ENCODE measurements at places on chromosomes 5 and 9. TPM values are rescaled to one million over a fixed set of nuclear protein-coding genes. Genes with fewer than 3 reads are reported as not detected.

- no peak for DNase-seq
These were observed 36.7 kb upstream of the TIFAB start for GRCh38 chr5:135488727-135489465.

DNA sequence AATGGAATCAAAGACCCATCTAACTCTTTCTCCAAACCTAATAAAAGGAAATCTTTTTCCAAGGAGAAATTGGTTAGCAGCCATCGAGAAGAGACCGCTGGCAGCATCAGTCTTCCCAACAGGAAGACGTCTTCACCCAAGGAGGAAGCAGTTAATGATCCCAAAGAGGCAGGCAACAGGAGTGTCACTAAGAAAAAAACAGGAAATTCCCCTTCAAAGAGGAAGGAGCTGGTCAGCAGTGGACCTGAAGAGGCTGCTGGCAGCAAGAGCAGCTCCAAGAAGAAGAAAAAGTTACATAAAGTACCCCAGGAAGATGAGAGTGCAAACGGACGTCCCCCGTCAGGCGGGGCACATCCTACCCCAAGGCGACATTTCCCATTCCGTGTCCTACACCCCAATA lies 143.7 kb downstream of the ELAVL2 start:
- DNase-seq, result no peak

- no peak for DNase-seq
These were observed 113.0 kb downstream of the KIF4B start for GRCh38 chr5:155126573-155126972.

DNA sequence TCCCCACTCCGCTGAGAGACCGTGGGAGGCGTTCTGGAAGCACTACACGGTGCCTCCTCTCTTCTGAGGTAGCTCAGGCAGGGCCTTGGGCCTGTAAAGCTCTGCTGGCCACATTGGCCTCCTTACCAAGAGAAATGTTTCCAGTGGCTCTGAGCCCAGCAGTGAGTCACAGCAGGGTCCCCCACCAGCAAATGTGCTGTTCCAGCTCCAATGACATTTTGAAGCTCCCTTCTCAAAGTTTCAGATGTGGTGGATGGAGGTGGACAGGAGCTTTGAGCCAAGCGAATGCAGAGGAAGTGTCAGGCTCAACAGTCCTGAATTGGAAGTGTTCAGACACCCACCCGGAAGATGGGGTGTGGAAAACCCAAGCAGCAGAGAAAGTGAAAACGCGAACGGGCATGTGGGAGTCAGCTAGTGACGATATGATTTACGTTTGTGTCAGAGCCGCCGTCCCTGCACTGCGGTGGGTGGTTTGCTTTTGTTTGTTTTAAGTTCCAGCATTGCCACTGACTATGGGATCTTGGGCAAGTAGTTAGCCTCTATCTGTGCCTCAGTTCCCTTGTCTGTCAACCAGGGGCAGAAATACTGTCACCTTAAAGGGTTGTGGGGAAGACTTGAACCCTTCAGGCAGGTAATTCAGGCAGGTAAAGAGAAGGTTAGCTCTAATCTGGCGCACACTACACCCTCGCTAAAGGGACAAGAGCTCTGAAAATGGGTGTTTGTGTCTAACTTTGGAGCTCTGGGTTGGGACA lies 38.2 kb downstream of the C5orf15 start:
- DNase-seq, result no peak

DNA sequence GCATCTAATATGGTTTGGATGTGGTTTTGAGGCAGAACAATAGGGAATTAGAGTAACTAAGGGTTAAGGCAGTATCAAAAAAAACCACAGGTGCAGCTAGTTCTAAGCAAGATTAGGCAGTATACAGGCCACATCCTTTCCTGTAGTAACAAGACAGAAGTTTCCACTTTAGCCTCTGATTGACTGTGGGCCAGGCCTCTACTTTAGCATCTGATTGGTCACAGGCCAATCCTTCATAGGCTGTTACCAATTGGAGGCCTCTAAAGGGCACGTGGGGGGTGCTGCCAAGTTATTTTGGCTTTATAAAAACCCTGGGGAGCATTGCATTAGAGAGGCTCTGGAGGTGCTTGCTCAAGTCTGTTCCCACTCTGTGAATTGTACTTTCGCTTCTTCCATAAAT lies 144.1 kb upstream of the ST8SIA4 start:
- DNase-seq, result no peak

DNA sequence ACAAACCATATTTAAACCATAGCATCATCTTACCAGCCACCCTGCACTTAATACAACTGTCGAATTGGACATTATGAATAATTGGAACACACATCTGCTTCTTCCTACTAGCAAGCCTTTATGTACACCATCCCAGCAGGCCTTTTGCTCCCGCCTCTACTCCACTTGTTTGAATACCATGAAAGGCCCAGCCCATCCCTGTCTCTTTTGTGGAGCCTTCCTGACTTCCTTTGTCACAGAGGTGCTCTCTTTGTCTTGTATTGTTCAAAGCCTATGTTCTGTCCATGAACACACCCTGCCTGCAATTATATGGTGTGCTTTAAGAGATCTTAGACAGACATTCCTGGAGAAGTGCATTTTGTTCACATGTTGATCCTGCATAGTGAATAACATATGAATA lies 465.7 kb downstream of the DIRAS2 start:
- DNase-seq, result no peak

- no peak for DNase-seq
These were observed 32.4 kb downstream of the INSL4 start for GRCh38 chr9:5263351-5264218.

HAPLN1 gene
- 0.39 TPM for total RNA-seq

OR1L6 gene
- total RNA-seq, result not detected

PCDHGA5 gene
- 2.6 TPM for total RNA-seq

COL5A1 gene
- total RNA-seq, result 89.5 TPM

SOWAHA gene
- 0.06 TPM for total RNA-seq

BNC2 gene
- 138 TPM for total RNA-seq

ATG12 gene
- 26.7 TPM for total RNA-seq
